Fibroblast of the aortic adventitia (primary cell): ENCODE measurements at places on chromosomes 3 and 15. TPM values are rescaled to one million over a fixed set of nuclear protein-coding genes. Genes with fewer than 3 reads are reported as not detected.

GRCh38 chr3:32619395-32619794 lies 48.7 kb upstream of the DYNC1LI1 start:
- no peak for DNase-seq

DNA sequence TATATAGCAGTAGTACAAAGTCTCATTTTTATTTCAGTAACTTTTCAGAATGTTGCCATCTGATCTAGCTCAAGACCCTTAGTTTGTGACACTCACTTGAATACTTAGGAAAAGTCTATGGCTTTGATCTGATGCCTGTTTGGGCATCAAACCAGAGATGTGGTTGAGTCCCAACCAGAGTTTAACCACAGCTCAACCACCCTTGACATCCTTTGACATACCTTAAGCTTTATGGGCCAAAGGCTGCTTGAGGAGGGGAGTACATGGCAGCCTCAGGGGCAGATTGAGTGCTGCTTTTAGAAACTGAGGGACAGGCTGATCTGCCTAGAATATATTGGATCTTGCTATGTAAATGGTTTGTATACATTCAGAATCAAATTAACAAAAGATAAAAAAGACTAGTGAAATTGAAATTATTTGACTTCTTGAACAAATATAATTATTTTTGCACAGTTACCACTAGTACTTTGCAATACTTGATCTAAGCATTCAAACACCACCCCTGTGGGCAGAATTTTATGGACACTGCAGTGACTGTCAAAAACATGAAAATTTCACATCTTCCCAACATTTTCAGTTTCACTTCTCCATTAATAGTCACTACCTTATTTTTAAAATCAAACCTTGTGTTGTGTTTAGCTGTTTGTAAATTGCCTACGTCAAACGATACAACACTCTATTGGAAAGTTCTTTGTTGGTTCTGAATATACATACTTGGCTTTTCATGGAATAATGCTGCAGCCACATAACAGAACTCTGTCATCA lies 199.8 kb downstream of the UBE2E2 start:
- no peak for DNase-seq

- no peak for DNase-seq
Observed at GRCh38 chr15:85986741-85987140, 92.9 kb upstream of the AGBL1 start.

- no peak for DNase-seq
Observed at GRCh38 chr15:85112997-85113396, 131.3 kb downstream of the PDE8A start.

GRCh38 chr15:68402432-68403160 lies 29.4 kb downstream of the ITGA11 start:
- no peak for DNase-seq

DNA sequence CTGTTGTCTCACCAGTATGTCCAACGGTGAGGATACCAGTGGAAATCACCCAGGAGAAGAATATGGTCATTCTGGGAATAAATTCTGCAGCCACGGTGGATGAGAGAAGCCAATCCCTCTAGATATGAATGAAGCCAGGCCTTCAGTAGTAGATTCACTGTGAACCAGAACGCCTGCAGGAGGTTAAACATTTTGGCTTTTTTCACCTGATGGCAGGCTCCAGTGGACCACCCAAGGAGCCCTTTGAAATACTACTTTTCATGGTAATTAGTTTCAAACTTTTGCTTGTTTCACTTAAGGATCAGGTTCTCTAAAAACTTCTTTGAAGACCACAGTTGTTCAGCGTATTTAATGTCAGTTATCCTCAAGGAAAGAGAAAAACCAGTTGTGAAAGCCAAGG lies 353.4 kb downstream of the RORA start:
- no peak for DNase-seq

DNA sequence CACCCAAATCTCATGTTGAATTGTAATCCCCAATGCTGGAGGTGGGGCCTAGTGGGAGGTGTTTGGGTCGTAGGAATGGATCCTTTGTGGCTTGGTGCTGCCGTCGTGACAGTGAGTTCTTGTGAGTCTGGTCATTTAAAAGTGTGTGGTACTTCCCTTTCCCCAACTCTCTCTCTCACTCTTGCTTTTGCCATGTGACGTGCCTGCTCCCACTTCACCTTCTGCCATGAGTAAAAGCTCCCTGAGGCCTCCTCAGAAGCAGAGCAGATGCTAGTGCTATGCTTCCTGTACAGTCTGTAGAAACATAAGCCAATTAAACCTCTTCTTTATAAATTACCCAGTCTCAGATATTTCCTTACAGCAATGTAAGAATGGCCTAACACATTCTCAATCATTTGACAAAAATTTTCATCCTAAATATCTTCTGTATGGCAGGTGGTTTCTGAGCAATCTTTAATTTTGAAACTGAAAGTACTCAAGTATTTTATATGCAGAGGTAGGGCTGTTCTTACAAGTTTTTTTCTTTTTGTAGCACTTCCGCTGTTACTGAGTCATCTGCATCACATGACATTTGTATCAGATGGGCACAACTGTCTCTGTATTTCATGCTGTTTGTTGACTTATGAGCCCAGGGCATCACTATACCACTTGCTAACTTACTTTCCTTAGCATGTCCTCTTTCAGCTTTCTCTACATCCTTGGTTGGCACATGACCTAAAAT lies 8.8 kb downstream of the RPL39L start:
- peak; percentile 79 for DNase-seq

DNA sequence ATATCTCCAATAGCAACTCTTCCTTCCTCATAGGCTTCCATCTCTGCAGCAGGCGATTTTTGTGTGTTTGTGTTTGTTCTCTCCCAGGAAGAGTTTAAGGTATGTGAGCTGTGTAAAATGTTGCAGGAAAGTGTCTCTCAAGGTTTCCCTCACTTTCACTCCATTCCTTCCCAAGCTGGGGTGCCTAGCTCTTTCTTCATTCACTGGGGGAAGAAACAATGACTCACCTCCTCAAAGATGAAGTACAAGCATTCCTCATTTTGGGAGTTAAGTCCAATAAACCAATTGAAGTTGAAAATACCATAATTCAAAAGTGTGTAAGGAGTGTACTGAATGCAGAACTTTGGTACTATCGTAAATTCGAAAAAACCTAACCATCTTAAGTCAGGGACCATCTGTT lies 422.7 kb upstream of the CFAP20DC start:
- peak; percentile 14 for DNase-seq

DNA sequence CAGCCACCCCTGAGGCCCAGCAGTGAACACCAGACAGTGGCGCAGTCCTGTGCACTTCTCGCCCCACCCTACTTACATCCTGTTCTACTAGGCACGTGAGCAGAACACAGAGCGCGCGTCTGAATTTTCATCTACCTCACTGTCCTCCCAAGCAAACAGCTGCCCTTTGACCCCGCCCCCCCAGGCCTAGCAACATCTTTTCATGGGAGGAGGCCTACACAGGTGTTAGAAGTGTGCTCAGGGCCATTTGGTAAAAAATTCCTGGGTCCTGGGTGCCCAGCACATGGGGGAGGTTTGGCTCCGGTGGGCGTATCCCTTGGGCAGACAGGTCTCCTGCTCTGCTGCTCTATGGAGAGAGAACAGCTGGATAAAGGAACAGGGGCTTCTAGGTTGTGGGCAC lies 95.0 kb downstream of the MYLK start:
- DNase-seq: no peak

GRCh38 chr3:73192036-73192738 lies 130.7 kb downstream of the EBLN2 start:
- no peak for DNase-seq

DNA sequence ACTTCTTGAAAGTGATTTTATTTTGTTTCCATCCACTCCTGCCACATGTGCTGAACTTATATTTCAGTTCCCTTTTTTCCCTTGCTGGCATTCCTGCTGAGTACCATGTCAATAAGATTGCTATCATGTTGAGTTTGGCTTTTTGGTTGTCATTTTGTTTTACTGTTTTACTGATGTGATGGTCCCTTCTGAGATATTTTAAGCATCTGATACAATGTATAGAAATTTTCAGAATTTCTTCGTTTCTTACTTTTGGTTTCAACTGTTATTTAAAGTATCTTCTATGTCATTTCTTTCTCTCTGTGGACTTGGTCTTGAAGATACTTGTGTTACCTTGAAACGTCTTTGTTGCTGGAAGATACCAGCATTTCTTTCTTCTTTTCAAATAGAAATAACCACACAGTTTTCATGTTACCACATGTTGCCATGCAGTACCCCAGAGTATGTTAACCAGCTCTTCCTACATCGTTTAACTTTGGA lies 14.1 kb downstream of the SIDT1 start:
- no peak for DNase-seq

GRCh38 chr3:195394024-195394423 lies 48.8 kb downstream of the ACAP2 start:
- DNase-seq: no peak

DNA sequence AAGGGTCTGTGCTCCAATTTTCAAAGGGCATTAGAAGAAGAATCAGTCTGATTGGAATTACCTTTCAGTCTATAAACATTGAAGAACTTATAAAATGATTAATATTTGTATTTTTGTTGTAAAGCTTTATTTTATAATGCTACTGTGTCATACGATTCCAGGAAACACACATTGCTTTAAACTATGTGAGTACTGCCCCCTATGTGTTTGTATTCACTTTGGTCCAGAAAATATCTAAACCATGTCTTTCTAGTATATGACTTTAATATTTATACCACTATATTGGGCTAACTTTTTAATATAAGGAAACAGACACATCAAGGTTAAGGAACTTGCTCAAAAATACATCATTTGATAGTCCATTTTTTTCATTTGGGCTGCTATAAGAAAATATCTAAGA lies 3.2 kb upstream of the RIOX2 start:
- DNase-seq: no peak

- no peak for DNase-seq
Observed at GRCh38 chr3:76132154-76132470, 346.8 kb upstream of the ZNF717 start.

DNA sequence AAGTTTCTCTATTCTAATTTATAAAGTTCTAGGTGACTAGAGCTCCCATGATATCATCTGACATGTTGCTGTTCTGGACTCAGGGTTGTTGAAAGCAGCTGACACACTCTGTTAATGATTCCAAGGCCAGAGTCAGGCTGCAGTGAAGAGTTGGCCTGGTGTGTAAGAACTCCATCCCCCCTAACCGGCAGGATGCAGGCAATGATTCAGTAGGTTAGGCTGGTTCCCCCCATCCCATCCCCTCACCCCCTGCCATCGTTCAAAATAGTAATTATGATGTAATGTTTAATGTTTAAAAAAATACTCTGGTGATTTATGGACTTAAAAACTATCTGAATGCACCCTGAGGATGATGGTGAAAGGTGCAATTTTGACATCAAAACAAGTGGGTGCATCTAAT lies 4.6 kb upstream of the TRIM71 start:
- no peak for DNase-seq

DNA sequence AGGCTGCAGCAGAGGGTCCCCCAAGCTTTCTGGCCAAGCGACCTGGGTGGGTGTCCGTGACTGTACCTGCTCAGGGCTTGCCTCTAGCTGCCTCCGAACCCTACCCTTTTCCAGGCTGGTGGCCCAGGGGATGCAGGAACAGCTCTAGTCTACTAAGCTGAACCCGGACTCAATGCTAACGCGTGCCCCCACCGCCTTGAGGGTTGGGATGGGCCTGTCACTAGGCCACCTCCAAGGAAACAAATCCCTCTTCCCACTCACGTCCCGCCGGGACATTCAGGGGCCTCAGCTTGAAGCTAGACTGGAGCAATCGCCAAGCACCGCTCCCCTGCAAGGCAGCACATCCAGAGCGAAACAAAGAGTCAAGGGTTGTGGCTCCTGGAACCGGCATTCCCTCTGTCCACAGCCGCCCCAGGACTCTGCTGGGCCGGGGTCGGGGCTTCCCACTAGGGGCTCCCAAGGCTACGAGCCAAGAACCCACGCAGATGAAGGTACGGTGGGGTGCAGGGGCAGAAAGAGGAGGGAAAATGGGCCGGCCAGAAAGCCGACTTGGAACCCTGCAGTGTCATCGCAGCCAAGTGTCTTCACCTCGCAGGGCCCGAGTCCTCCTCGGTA lies 2.9 kb downstream of the FBXL22 start:
- DNase-seq: peak; percentile 15

GRCh38 chr3:142947799-142948575 lies 15.5 kb downstream of the PAQR9 start:
- DNase-seq: no peak

Gene TP53BP1
- total RNA-seq: 71.9 and 106 TPM in 2 replicates

Gene SLC12A1
- under 0.01 TPM in 1 of 2 replicates, not detected in the other for total RNA-seq

Gene SST
- not detected in 2 replicates for total RNA-seq

Gene RLBP1
- total RNA-seq: not detected in 2 replicates
